Activated naive CD4-positive, alpha-beta T cell treated with anti-CD3 and anti-CD28 coated beads, Interleukin-2, amount 50 U/mL, for 72 hours (primary cell): ENCODE measurements at places on chromosomes 5 and 9. TPM values are rescaled to one million over a fixed set of nuclear protein-coding genes. Genes with fewer than 3 reads are reported as not detected.

- no peak for DNase-seq
Observed at GRCh38 chr9:16371306-16371705, 499.2 kb downstream of the BNC2 start.

DNA sequence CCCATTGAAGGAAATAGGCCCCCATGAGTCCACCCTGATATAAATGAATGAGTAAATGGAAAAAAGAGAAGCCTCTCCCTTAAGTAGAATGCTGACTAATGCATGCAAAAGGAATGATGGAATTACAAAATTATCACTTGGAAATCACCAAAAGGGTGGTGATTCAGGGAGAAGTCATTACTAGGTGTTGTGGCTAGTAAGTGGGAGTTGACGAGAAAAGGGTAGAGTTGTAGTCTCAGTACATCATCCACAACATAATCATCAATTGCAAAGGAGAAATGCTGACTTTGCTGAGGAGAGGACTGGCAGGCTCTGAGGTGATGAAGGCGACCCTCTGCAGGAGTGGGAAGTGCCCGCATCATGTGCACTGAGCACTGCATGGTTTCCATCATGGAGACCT, 201.5 kb upstream of the S1PR3 start:
- DNase-seq, result no peak

DNA sequence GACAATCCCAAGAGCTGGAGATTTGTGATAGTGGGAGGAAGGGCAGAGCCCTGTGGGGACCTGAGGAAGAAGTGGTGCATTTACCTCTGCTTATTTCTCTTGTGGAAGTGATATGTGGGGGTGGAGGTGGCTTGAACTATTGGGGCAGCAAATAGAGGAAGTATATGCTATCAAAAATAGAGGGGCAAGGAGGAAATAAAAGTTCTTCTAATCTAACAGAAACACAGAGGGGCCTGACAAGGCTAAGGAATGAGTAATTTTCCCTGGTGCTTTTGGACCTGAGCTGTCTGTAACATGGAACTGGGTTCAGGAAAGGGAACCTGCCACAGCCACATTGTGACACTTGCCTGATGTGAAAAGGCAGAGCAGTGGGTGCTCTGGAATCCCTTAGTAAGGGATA, 378.6 kb upstream of the KLF4 start:
- DNase-seq, result no peak

- DNase-seq, result no peak
Observed at GRCh38 chr5:80659106-80659505, 4.3 kb upstream of the DHFR start.

GRCh38 chr5:109327570-109327969, 82.2 kb downstream of the PJA2 start:
- no peak for DNase-seq

- DNase-seq, result no peak
Observed at GRCh38 chr9:23555851-23556250, 270.2 kb downstream of the ELAVL2 start.

GRCh38 chr5:39521098-39521860, 96.5 kb upstream of the DAB2 start:
- no peak for DNase-seq

DNA sequence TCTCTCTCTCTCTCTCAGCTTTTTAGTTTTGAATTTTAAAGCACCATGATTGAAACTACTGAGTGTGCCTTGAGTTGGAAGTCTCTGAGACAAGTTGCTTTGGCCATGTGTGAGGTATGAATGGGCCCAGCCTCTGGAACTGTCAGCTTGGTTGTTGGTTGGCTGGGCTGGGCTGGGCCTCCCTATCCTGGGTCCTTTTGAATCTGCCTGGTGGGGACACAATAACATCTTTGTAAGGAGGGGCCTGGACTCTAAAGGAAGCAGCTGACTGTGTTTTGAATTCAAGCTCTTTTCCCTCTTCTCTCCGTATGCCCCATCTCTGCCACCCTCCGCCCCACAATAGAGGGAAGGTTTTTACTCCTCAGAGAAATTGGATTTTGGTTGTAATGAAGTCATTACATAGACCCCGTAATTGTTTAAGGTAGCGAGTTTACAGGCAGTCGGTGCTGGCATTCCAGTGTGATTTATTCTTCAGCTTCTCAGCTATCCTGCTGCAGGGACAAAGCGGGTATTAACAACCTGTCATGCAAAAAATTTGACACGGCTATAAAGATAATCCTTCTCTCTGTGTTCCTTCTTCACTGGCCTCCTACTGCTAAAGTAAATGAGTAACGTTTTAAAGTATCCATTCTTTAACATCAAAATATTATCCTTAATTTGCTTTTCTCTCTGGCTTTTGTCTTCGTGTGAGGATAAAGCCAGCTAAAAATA, 105.4 kb downstream of the DAPK1 start:
- no peak for DNase-seq

DNA sequence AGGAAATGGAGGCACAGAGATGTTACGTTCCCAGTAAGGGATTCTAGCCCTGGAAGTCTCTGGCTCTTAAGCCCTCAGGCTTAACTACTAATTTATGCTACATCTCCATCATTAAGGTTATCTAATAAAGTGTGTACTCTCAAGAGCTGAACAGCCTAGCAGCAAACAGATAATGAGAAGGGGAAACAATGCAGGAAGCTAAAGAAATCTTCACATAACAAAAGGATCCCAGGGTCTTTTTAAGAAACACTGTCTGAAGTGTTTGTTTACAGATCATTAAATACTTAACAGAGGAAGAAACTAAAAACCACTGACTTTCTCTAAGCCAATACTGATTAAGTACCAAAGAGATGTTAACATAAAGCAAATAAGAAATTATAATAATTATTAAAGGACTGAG, 129.0 kb downstream of the PAPPA start:
- DNase-seq, result no peak

Gene PCDHB7
- total RNA-seq, result not detected
